ENCODE measurements at places on chromosomes 13 and 19.

DNA sequence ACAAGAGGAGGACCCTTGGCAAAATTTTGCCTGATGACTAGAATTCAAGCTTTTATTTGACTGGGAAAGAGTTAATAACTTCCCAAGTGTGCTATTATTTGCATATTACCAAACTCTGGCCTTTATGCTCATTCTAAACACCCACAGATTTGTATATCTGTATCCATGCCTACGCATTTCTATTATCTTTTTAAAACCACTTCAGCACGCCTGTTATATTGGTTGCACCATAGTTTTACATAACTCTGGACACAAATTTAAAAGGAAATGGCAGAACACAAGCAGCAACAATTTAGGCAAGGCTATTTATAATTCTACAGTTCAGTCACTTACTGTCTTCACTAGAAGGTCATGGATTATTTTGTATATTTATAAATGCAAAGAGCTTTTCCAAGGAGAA, 3.7 kb upstream of the RASL11A start:
- DNase-seq, result no peak

DNA sequence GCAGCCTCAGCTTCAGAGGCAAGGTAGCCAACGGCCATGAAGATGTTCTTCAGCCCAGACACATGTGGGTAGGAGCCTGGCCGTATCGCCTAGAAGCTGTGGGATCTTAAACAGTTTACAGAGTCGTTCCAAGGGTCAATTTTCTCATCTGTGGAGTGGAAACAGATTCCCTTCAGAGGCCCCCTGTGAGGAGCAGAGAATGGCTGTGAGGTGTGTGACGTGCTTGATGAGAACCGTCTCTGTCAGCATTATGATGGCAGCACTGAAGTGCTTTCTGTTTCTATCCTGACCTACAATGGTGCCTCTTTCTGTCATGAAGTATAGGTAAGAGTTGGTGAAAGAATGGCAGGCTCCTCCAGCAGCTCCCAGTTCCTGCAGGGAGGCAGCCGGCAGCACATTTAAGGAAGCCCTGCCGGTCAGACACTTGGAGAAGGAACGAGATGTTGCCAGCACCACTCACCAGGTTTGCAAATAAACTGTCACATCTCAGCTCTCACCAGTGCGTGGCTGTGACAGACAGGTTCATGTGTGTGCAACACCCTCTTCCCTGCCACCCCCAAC, 277.3 kb downstream of the FOXO1 start:
- peak; percentile 26 for DNase-seq

DNA sequence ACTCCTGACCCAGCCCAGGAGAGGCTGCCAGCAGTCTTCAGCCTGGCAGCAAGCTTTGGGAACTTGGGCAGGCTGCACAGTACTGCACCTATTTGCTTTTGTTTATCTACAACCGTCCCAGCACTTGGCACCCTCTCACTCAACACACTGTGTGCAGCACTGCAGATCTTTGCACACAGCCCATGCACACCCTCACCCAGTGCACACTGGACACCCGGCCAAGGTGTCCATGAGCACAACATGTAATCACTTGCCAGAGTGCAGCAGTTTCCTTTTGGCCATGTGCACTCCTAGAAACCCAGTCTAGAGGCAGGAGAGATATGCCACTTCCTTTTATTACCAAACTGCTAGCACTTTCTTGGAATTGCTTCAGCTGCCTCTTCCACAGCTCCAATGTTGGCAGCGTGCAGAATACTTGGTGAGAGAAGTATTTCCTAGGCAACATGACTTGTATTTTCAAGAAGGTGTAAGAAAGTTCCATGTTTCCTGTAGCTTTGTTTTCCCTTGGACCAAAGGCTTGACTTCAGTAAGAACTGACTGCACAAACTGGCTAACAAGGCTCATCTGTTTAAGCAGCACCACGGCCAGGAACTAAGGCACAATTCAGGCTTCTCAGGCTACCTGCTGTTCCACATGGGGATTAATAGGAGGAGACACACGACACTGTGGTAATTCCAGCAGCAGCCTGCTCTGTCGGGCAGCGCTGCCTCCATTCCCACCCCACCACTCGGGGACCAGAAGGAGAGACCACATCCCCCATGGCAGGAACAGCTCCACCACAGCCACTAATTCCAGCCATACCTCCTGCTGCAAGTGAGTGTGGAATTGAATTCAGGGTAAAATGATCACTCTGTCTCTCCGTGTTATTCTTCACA, 15.3 kb downstream of the ATP7B start:
- DNase-seq, result no peak

GRCh38 chr19:55083004-55083850, 7.6 kb downstream of the EPS8L1 start:
- no peak for DNase-seq

DNA sequence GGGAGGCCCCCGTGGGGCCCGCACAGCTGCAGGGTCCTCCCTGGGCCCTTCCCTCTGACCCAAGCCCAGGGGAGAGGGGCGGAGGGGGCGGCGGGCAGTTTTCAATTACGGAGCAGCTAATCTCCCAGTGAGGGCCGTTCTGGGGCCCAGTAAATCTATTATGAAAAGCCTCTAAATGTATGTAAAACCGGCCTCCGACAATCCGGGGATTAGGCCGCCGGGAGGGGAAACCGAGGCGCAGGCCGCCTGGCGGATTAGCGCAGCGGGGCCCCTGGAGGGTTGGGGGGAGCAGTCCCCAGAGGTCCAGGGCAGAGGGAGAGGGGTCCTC, 25.1 kb downstream of the EFNA2 start:
- no peak for DNase-seq

DNA sequence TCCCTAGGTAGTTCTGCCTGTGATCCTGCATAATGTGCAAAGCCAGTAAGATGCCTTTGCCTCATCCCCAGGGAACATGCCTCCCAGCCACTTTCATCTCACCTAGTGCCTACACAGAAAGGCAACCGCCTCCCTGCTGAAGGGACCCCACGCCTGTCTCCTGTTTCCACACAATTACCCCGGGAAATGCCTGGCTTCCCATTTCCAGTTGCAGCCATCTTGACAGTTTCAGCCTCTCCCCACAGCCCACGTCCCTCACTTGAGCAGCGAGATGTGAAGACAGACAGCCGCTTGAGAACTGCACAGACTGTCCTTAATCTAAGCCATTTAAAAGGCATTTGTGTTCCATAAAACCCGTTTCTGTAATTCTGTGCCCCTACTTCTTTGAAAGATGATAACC, 4.7 kb upstream of the UQCRFS1 start:
- DNase-seq, result no peak

GRCh38 chr13:99564386-99564785, 63.1 kb downstream of the TM9SF2 start:
- DNase-seq, result no peak

DNA sequence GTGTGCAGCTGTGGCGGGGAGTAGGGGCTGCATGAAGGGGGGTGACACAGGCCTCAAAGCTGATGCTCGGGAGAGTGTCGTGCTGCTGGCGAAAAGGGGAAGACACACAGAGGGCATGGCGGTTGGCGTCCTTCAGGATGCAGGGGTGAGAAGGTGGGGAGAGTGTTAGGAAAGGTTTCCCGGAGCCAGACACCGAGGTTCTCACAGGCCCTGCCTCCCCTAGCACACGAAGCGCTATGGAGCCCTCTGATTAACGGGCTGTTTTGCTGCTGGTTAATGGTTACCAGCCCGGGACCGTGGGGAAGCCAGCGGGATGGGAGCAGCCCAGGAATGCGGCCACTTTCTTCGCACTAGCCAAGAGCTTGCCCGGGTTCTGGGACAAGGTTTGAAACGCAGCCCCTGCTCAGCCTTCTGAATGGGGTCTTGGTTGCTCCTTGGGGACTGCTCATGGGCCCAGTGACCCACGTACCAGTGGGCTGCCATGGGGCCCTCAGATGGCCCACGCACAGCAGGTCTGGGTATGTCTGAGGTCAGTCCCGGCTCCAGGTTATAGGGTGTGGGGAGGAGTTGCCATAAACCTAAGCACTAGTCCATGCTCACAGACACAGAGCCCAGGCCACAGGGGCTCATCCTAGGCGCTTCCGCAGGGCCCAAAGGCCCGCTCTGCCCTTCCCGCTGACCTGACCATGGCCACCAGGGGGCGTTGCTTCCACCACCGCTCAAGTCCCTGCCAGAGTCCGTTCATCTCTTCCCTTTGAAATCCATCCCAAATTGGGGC, 31.3 kb upstream of the ISYNA1 start:
- peak; percentile 50 for DNase-seq

DNA sequence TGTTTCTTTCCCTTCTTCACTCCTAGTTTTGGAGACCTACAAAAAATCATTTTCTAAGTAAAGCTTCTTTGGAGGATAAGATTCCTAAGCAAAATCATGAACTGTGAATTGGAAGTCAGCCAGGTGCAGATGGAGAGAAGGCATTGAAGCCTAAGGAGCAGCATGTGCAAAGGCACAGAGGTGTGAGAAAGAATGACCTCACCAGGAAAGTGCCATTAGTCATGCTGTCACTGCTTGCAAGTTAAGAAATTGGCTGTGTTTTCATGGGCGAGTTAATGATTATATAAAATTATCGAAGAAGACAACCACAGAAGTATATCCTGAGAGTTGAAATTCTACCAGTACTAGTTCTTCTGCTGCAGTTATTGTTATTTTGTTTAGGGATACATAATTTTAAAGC, 80.3 kb upstream of the KLHL1 start:
- no peak for DNase-seq

GRCh38 chr13:22468045-22468444, 712.7 kb upstream of the SGCG start:
- no peak for DNase-seq

DNA sequence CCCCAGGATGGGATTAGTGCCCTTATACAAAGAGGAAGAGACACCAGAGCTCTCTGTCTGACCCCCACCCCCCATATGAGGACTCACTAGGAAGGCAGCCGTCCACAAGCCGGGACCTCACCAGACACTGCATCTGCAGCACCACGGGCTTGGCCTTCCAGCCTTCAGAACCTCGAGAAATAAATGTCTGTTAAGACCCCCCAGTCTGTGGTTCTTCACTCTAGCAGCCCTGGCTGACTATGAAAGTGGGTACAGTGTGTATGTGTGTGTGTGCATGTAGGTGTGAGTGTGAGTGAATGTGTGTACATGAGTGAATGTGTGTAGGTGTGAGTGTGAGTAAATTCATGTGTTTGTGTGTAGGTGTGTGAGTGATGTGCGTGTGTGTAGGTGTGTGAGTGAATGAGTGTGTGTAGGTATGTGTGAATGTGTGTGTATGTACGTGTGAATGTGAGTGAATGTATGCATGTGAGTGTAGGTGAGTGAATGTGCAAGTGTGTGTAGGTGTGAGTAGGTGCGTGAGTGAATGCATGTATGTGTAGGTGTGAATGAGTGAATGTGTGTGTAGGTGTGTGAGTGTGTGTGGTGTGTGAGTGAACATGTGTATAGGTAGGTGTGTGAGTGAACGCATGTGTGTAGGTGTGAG, 201.6 kb upstream of the ZNF536 start:
- DNase-seq, result no peak

DNA sequence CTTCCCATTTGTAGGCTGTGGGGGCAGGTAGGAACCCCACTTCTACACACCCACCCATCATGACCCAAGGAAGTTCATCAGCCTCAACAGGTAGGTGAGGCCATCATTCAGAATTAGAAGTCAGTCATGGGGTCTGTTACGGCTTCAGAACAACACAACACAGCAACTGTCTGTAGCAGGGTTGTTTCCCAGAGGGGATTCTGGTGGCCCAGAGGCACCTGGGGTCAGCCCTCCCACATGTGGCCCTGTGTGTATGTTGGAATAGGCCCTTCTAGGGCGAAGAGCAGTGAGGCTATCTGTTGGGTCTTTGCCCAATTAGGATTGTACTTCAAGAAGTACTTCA, 3.4 kb downstream of the IGFLR1 start:
- no peak for DNase-seq

- no peak for DNase-seq
These were observed 269.4 kb upstream of the NBEA start for GRCh38 chr13:34672631-34673030.

GRCh38 chr13:31276421-31276820, 76.6 kb downstream of the B3GLCT start:
- DNase-seq, result no peak

DNA sequence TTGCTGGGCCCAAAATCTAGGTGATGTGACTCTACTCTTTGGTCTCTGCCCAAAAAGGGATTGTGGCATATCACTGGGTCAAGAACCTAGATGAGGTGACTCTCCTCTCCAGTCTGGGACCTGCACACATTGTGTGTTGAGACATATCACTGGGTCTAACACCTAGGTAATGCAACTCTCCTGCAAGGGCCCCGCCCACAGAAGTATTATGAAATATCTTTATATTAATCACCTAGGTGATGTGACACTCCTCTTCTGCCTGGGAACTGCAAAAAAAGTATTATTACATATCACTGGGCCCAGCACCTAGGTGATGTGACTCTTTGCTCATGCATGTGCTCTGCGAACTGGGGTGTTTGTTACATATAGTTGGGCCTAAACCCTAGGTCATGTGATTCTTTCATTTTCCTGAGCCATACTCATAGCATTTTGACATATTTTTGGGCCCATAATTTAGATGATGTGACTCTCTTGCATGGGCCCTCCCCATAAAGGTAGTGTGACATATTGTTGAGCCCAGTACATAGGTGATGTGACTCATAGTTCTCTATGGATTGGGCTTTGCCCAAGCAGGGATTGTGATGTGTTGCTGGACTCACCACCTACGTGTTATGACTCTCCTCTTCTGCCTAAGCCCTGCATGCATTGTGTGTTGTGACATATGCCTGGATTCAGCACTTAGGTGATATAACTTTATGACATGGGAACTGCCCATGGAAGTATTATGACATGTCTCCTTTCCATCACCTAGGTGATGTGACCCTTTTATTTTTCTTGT, 11.2 kb upstream of the ZNF681 start:
- DNase-seq, result no peak

GRCh38 chr19:50419022-50419579, 363 bp downstream of the SPIB start:
- DNase-seq, result no peak

GRCh38 chr13:73544175-73544574, 485.4 kb downstream of the KLF5 start:
- DNase-seq, result no peak

DNA sequence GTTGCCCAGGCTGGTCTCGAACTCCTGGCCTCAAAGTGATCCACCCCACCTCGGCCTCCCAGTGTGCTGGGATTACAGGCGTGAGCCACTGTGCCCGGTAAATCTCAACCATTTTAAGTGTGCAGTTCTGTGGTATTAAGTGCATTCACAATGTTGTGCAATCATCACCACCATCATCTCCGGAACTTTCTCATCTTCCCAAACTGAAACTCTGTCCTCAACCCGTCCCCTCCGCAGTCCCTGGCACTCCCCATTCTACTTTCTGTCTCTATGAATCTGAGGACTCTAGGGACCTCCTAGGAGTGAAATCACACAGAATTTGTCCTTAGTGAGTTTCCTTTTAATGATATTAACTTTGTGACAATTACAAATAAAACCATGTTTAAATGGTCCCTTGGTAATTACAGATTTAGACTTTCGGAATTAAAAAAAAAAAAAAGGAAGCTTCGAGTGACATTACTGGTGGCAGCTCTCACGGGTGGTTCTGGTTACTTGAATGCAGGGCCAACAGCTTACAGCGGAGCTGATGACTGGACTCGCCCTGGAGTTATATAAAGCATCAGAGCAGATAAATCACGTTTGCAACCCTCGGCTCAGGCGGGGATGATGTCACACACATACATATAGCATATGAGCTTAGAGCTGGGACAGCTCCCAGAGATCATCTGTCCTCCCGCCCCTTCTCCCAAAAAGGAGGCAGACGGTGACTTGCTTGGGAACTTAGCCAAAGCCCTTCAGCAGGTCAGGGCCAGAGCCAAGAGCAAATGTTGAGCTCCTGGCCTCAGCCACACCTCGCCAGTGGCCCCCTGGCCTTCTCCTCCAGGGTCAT, 89.8 kb downstream of the ZNF557 start:
- no peak for DNase-seq

- DNase-seq, result no peak
These were observed 60.5 kb downstream of the MAP4K1 start for GRCh38 chr19:38557205-38557799.

GRCh38 chr19:13154911-13155471, 4.8 kb downstream of the IER2 start:
- peak; percentile 67 for DNase-seq
